Fibroblast of skin of right biceps (primary cell): ENCODE measurements at places on chromosomes 4 and X.
A peak's percentile ranks its signal among the peaks of the same experiment; 100 is the strongest.

DNA sequence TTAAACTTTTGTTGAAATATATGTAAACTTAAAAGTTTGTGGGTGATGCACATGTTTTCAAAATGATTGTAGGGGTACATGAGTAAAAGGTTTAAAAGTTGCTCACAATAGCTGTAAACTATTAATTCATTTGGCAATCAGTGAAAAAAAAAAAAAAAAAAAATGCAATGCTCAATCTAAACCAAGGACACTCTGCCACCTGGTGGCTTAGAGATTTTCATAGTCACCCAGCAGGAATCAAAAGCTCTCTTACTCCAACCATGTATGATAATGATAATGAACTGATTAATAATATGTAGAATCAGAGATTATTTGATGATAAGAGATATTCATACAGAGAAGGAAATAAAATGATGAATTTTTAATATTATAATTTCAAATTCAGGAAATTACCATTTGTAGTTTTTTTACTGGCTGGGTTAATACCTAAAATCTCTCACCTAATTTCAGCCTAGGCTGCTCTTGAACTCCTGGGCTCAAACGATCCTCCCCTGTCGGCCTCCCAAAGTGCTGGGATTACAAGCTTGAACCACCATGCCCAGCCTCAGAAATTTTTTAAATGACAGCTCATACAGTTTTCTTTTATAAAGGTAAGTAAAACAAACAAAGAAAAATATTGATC, 46.9 kb upstream of the SLC25A4 start:
- DNase-seq = peak; percentile 27

DNA sequence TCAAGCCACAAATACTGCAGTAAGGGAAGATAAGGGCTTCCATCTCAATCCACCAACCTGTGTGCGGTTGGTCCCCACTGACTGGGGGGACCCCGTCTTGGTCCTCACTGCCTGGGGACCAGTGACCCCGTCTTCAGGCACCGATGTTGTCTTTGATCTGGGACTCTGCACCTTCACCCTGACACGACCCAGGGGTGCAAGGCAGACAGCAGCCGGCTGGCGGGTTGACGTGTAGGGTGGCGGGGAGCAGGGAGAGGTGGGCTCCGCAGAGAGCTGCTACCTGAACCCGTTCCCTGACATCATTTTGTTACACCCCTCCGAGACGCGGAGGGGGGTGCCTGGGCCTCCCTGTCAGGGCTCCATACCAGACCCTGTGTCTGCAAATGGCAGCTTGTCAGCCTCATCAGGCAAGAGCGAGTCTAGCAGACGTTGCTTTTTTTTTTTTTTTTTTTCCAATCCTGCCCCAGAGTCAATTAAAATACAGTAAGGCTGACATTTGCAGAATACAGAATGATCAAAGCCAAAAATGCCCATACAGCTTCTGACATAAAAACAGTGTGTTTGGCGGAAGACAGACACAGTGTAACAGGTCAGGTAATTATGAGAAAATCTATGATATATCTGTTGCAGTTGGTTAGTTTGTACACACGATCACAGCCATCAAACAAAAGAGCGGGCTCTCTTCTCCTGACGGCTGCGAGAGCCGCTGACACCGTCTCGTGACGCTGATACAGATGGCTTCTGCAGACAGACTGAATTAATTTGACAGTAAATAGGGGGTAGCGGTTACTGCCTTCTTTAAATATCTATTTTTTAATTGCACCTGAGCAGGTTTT, 118.6 kb downstream of the CRLF2 start:
- no peak for DNase-seq

DNA sequence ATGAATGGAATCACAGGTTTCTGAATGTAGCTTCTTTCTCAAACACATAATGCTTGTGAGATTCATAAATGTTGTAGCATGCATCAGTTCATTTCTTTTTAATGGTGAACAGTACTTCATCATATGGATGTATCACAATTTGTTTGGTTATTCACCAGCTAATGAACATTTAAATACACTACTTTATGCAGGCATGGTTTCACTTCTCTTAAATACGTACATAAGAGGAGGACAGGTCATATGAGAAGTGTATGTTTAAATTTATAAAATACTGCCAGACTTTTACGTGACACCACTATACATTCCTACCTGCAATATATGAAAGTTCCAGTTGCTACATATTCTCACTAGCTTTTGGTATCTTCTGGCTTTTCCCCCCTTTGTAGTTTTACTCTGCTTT, 65.4 kb downstream of the ANKRD17 start:
- no peak for DNase-seq

DNA sequence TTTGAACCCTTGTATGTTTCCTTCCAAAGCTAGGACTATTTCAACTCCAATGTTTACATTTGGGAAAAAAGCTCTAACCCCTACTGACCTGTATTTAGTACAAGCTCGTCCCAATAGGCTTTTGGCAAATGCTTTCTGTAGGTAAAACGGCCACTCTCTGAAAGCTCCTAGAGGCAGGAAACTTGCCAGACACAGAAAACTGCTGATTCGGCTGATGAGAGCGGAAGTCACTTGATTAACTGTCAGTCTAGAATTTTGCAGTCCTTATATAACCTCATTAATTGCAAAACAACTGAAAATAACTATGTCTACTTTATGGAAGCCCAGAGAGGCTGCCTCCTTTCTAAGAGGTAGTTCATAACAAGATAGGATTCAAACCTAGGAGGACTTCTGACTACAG, 108.1 kb downstream of the TSPAN7 start:
- DNase-seq = no peak

- DNase-seq = no peak
Observed at GRCh38 chr4:31647786-31648185, 927.6 kb downstream of the PCDH7 start.

DNA sequence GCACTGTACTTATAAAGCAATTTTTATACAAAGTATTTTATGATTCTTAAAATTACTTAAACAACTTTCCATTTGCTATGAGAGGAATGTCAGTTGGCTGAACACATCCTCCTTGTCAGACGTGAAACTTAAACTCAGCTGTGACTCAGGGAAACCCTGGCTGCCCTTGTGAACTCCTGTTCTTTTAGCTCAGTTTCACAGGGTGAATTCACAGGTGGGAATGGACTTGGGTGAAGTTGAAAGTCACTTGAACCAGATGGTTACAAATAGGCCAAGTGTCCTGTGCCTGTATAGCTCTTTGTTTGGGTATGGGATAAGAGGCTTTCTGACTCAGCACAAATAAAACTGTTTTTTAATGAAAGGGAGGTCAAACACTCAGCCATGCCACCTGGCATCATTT, 67.4 kb upstream of the FAM47B start:
- peak; percentile 63 for DNase-seq

GRCh38 chrX:2137882-2138281, 362.9 kb downstream of the DHRSX start:
- no peak for DNase-seq

DNA sequence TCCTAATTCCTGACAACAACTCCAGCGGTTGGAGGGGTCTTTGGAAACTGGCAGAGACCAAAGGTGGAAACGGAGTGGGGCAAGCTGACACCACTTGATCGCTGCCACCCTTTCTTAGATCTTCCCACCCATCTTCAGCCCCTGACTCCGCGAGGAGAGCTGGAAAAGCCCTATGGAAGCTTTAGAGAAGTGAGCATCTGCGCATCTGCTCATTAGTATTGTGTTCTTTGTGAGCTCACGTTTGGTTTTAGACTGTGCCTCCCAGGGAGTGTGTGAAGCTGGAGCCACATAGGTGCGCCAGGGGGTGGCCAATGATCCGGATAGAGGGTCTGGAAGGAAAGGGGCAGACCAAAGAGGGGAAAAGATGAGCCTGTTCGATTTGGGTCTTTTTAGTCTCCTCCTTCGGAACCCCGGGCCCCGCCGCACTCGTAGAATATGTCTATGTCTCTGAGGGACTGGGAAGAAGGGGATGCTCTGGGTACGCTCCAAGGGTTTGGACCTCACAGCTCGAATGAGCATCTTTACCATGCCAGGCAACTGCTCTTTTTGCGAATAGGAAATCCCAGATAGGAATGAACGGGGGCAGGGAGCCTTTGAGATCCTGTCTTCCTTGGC, 578 bp upstream of the DKK2 start:
- no peak for DNase-seq

DNA sequence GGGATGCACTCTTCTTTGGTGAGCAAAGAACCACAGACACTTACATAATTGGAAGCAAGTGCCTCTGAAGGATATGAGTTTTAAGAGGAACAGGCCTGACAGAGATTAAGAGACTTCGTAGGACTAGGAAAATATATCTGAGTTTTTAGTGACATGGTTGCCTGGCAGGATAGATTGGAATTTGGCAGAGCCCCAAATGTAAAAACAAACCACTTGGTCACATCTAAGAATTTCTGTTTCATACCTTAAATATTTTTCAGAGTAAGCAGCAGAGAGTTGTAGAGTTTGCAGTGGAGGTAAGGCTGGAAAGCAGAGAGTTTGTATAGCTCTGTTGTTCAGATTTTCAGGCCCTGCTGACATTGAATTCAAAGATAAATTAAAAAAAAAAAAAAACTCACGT, 150.1 kb upstream of the MAGEB2 start:
- peak; percentile 59 for DNase-seq

DNA sequence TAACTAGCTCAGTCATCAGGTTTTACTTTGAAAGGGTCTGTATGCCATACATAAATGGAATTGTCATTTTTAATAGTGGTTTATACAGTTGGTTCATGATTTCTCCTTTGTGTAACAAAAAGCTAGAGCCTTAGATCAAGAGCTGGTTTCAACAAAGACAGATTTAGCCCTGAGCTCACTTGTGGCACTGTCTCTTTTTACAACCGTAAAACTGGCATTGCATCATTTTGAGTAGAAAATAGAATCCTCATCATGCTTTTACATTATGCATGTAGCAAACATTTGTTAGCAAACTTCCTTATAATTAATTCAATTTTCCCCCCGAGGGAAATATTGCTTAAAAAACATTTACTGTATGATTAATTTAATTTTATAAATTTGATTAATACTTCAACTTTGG, 1871.5 kb downstream of the ARAP2 start:
- DNase-seq = no peak

DNA sequence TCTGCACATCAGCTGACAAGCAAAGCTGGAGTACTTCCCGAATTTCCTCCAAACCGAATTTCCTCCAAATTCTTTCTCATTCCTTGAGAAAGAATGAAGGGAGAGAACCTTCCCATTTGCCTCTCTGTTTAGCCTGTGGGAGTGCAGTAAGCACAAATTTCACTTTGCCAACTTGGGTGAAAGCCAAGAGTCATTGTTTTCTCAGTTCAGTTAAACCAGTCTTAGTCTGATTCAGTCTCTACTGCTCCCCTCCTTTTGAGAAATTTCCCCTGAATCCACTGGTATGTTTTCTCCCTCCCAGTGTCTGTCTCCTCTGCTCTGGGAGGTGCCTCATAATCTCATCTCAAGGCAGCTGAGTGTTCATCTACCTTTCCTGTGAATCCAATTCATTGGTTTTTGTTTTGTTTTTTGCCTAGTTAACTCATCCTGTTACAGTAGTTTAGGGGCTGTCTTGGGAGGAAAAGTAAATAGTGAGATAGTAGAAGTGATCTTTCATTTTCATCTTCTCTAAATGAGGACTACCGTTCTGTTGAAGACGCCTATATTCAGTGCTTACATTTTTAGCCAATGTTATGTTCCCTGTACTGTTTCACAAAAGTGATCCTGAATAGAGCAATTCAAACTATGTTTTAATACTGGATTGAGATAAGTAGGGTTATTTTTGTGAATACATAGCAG, 49.0 kb downstream of the SYTL5 start:
- peak; percentile 62 for DNase-seq

DNA sequence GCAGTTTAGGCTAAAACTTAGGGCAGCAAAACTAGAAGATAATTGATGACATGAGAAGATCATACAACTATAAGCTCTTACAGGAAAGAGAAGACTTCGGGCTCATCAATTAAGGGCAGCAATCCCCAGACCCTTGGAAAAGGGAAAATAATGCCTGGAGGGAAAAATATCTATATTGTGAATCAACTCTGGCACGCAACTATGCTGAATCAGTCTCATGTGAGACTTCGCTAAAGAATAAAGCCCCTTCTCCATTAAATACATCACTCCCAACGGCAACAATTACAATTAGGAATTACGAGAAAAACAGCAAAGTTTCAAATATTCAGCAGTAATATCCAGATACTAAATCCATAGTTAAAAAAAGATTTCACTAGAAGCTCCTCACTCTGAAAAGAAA, 2016.8 kb upstream of the IGFBP7 start:
- DNase-seq = no peak

GRCh38 chr4:101101072-101101471, 246.3 kb downstream of the PPP3CA start:
- no peak for DNase-seq

- DNase-seq = peak; percentile 35
Observed at GRCh38 chrX:48945517-48946348, 11.7 kb downstream of the OTUD5 start.

GRCh38 chr4:54230484-54231418, 1.7 kb downstream of the PDGFRA start:
- DNase-seq = peak; percentile 51

- no peak for DNase-seq
Observed at GRCh38 chr4:35938936-35939335, 305.4 kb downstream of the ARAP2 start.

- peak; percentile 37 for DNase-seq
Observed at GRCh38 chr4:88002786-88003185, 4.6 kb upstream of the PKD2 start.

GRCh38 chr4:141684785-141685184, 48.4 kb downstream of the IL15 start:
- peak; percentile 46 for DNase-seq

DNA sequence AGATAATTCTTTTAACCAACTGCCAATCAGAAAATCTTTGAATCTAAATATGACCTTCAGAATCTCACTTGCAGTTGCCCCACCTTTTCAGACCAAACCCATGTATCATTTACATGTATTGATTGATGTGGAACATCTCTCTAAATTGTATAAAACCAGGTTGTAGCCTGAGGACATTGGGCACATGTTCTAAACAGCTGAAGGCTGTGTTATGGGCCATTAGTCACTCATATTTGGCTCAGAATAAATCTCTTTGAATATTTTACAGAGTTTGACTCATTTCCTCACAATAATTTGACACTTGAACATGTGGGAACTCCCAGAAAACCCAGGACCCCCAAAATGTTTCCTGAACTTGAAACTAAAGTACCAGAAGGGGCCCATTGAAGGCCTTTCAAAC, 58.7 kb downstream of the UGT2B10 start:
- DNase-seq = no peak

DNA sequence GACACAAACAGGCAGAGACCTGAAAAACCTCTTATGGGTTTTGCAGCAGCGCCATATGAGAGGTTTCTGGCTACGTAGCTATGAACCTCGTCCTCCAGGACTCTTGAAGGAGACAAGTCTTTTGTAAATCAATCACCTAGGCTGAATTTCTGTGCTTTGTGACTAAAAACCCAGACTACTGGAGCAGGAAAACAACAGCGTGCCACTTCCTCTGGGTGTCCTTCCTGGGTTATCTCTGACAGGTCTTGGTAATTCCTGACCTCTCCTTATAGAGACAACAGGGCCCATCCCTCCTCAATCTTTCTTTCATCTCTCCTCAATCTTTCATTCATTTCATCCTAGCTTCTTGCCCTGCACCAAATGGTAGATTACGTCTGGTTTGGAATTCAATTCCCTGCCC, 5.7 kb downstream of the S100P start:
- DNase-seq = no peak
